ENCODE measurements at places on chromosomes 3 and 15.

- DNase-seq, result no peak
Observed at GRCh38 chr3:135165260-135165659, 370.2 kb downstream of the EPHB1 start.

DNA sequence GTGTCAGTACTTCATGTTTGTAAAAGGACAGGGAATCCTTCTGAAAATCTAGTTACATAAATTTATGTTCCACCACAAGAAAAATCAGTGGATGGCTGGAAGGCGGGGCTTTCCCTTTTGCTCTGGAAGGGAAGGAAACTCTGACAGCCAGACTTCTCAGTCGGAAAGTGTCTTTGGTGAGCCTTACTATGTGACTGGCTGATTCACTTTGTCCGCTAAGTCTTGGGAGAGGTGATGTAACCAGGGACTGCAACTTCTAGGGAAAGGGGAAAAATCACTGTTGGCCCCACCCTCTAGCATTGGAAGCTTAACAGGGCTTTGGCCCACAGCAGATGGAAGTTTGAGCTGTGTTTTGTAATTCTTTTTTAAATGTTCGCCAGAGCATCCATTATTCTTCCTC lies 281.4 kb upstream of the CTDSPL start:
- no peak for DNase-seq

GRCh38 chr15:75673426-75674235 lies 25.9 kb downstream of the SNX33 start:
- DNase-seq, result no peak

DNA sequence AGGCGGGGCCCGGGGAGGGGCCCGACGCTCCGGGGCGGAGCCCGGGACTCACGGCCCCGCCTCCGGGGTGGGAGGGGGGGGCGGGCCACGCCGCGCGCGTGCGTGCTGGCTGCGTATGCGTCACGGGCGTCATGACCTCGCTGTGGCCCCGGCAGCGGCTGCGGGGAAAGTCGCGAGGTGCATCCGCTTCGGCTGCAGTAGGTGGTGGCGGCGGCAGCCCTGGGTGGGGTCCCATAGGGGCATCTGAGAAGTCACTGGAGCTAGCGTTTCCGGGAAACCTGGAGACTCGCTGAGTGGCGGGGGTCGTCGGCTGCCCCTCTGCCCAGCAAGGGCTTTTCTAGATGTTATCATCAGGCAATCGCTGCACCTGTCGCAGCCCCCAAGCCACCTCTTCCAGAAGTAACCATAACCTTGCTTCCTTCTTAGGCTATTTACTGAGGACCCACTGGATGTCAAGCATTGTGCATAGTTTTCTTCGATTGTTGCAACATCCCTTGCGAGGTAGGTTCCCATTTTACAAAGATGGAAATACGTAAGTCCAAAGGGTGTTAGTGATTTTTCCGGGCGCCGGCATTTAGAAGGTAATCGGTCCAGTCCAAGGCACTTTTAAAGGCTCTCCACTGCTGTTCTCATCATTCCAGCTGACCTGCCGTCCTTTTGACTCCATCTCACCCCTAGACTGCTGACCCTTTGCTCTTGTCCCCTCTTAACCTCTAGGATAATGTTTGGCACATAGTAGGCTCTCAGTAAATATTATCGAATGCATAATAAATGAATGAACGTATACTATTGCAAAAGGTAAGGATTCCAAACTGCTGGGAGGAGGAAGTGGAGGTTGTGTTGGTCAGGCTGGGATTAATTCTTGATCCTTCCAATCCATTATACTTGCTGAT lies at the start of gene GDPGP1:
TSS of gene GDPGP1 (plus strand) at position 114 of the 893 bp plus-strand sequence. CDS start 6,700 bp downstream, outside the sequence.
- DNase-seq, result peak; percentile 92

GRCh38 chr15:84572231-84572630 lies 28.6 kb upstream of the ZSCAN2 start:
- no peak for DNase-seq

DNA sequence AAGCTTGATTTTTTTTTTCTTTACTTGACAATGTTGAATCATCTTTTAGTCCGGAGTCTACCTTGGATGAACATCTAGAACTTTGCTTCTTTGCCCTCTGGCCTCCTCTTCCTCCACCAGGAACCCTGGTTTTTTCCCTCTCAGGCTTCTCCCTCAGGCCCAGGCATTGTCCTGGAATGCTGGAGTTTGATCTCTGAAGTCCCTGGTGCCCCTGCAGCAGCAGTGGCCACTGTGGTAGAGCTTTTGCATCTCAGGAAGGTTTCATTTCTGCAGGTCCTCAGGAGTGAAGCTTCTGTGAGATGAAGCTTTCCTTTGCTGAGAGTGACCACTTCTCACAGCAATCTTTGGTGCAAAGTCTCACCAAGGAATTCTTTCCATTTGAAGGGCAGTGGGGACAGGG lies 39.0 kb upstream of the NEDD4 start:
- no peak for DNase-seq
